ENCODE measurements at places on chromosomes 12 and 14.
A peak's percentile ranks its signal among the peaks of the same experiment; 100 is the strongest.

DNA sequence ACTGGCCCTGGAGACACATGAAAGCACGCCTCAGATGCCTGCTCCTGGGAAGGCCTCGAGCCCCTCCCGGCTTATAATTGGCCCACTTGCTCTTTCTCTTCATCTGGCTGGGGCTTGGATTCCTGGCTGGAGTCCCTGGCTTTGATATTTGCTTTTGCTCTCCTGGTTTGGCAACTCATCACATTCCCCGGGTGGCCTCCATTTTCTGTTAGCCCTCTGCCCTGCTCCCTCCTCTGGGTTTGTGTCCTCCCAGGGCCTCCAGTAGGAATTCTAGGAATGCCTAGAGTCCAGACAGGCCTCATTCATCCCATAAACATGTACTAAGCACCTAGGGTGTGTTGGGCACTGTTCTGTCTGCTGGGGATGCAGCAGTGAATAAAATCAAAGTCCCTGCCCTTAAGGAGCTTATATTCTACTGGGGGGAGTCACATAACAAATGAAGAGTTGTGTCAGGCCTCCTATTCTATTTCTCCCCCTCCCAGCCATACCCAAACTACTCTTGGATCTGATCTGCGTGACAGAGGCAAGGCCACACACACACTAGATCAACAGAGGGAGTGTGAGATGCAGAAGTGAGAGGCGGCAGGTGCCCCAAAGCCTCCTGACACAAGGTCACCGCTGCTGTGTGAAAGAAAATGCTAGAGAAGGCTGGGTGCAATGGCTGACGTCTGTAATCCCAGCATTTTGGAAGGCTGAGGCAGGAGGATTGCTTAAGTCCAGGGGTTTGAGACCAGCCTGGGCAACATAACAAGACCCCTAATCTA, 21.3 kb upstream of the TSPAN9 start:
- no peak for DNase-seq

DNA sequence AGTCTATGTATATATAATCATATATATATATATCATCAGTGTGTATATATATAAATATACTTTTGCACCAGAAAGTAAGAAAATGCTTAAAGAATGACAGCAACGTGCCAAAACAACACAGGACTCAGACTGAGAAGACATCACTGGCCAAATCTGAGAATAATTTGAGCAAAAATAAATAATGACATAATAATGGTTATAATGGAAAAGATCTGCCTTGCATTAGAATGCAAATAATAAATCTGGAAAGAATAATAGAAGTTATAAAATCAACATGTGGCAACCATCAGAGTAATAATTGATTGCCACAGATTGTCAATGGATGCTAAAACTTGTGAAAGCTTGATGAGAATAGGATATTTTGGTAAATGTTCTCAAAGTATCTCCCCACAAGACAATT, 61.5 kb upstream of the PLEKHG7 start:
- DNase-seq, result no peak

DNA sequence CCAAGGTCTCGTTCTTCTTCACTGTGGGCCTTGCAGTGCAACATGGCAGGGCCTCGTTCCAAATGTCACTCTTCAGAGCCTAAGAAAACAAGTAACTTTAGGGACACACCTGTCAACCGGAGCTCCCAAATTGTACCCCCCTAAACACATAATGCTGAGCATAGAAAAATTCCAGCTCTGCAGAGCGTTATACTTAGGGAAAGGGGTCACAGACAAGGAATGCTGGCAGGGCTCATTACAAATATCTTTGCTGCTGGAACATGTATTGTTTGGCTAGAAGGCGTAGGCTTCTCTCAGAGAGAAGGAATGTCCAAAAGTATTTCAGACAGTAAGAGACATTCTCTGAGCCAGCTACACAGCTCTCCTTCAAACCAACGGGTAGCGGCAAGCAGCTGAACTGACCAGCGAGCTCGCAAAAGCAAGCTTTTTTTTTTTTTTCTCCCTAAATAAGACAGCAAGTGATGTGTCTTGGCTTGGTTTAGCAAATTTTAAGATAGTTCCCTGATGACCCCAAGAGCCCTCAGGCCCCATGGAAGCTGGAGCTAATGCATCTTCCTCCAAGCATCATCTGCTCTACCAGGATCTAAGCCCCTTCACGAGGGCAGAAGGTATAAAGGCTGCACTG, 24.5 kb downstream of the SSH1 start:
- no peak for DNase-seq

DNA sequence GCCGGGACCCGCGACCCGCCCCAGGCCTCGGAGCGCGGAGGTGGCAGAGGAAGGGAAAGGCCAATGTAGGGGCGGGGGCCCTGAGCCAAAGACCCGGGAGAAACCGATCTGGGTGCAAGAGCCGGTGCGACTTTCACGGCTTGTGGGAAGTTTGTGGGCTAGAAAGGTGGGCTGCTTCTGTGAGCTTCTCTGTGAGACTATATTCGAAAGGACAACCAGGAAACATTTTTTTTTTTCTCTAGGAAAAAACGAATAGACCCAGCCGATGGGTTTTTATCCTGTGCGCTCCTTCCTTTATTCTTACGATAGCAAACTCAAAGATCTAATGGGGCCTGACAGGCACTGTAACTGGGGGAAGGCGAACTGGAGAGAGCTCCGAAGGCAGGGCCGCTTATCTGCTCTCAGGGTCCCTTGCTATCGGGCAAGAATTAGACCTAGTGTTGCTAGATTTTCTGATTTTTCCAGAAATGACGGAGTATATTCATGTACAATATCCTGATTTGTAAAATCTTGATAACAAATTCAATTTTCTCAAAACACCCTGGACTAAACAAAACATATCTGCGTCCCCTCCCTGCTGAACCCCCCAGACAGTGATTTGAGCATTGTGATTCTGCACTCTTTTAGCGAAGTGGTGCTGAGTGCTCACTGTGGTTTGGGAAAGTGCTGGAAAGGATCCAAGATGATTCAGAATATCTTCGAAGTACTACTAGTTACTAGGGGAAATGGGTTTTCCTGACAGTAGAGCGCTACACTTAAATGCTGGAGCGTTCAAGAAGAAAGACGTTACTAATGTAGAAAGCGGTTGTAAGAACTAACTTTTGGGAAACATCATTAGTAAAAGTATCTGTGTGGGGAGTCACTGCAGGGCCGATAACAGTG, 563 bp upstream of the STXBP6 start:
- no peak for DNase-seq

DNA sequence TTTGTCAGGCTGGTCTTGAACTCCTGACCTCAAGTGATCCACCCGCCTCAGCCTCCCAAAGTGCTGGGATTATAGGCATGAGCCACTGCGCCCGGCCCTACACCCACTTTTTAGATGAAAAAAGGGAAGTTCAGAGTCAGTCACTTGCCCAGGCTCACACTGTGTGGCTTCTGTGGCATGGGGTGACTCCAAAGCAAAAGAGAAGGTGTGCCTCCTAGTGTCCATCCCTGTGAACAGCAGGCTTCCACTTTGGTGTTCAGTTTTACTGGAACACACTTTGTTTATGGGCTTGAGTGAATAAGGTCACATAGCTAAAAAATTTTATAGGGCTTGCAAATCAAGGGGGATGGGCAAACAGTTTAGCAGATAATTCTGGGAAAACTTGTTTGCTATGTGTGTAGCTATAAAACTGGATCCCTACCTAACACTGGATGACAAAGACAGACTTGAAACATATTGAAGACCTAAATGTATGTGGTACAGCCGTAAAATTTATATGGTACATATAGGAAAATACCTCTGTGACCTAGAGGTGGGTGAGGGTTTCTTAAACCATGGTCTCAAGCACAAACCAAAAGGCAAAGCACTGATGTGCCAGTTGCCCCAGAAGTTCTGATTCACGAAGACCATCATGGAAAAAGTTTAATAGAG, 54.9 kb downstream of the EID3 start:
- peak; percentile 17 for DNase-seq

GRCh38 chr12:80419644-80420043, 24.4 kb upstream of the PTPRQ start:
- DNase-seq, result no peak

GRCh38 chr12:131413006-131413405, 297.9 kb upstream of the SFSWAP start:
- DNase-seq, result peak; percentile 38

- peak; percentile 94 for DNase-seq
Measured at GRCh38 chr14:103500148-103500990, 22.3 kb downstream of the CKB start.

DNA sequence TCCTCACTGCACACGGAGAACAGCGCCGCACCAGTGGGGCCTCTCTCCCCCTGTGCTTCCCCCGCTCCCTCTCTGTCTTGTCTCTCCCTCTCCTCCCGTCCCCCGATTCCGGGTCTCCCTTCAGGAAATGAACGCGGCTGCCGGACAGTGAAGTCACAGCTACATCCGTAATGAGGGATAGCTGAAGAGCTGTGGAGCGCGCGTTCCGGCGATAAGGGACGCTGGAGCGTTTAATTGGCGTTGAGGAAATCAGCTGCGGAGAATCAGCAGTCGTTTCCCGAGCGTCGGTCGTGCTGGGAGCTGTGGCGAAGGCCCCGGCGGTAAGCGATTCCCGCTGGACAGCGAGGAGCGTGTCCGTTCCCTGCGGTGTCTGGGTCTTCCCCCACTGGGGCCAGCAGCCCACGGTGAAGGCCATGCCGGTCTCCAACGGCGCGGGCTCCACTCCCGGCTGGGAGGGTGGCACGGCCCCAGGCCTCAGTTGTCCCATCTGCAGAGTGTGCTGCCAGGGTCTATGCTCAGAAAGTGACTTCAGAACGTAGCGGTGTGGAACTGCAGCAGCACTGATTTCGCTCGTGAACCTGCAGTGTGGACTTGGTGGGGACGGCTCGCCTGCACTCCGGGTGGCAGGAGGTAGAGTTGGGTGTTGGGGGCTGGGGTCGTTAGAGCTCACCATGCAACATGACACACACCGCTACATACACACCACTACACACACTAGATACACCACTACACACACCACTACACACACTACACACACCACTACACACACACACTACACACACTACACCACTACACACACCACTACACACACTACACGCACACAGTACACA, 10.9 kb downstream of the NOC4L start:
- DNase-seq, result no peak

DNA sequence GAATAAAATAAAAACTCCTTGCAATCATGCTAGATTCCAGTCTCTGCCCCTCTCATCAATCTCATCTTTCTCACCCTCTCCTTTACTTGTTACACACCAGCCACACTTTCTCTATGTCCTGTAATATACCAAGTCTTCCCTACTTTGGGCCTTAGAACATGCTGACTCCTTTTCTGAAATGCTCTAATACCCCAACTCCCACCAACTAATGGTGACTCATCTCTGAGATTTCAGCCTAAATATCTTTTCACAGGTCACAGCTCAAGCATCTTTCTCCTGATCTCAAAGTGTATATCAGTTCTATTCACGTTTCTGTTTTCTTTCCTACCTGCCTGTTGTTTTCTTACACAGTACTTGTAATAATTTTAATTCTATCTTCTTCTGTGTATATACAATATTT, 378.9 kb upstream of the PRICKLE1 start:
- DNase-seq, result no peak
